ENCODE measurements at places on chromosomes 4 and X.

GRCh38 chrX:109281483-109282275, 200.2 kb downstream of the GUCY2F start:
- no peak for DNase-seq

DNA sequence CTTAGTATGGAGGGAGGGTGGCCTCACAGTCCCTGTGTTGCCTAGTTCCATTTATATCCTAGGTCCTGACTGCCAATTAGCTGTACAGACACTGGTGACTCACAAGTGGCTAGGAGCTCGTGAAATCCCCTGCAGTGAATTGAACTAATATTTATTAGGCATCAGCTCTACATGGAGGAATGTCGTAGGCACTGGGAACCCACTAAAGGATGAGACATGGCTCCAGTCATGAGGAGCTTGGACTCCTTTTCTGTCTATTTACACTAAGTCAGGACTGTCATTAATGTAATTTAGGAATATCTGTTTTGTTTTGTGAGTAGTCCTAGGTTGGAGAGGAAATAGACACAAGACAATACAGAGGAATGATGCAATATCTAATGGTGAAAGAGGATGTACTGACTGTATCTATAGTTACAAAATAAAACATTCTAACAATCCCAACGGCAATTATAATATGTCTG, 67.7 kb downstream of the MID1IP1 start:
- DNase-seq = no peak

DNA sequence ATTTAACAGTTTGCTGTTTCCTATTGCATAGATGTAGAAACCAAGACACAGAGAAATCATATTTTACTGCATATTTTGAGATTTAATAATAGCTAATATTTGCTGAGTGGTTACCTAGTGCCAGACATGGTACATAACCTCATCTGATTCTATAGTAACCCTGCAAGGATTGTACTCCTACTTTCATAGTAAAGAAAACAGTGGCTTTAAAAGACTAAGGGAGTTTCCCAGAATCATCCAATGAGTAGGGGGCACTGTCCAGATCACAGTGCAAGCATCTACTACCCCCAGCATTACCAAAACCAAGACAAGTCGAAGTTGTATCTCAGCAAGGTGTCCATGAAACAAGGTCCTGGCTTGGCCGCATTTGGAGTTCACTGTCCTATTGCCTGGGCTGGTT, 224.5 kb upstream of the TENM3 start:
- no peak for DNase-seq

DNA sequence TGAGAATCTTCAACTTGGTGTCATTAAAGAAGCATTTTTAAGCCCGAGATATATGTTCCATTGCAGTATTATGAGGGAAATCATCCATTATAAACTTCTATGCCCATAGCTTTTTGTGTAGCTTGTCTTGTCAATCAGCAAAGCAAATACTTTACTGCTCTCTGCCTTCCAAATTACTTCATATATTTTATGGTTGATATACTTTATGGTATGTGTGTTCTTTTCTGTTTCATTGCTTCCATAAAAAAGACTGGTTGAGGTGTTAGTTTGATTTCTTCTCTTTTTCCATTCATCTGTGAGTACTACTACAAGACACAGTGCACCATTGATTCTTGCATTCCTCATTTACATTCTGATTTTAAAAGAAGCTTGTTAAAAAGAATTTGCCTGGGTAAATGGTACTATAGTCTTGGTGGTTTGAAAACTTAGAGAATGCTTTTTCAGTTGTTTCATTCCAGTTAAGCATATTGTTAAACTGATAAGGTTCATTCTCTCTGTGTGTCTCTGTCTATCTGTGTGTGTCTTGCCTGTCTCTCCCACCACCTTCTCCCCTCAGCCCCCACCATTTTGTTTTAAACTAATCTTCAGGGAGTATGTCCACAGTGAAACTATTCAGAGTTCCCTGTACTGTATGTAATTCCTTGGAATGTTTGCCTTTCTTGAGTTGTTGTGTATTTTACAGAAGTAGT, 27.1 kb downstream of the STAG2 start:
- DNase-seq = no peak

- no peak for DNase-seq
Observed at GRCh38 chr4:139085141-139085540, 69.6 kb downstream of the NOCT start.

GRCh38 chr4:146415829-146416228, 105.9 kb downstream of the SLC10A7 start:
- no peak for DNase-seq

GRCh38 chr4:186148336-186148975, 42.9 kb upstream of the CYP4V2 start:
- no peak for DNase-seq

GRCh38 chrX:150377005-150377404, 13.9 kb downstream of the MAMLD1 start:
- DNase-seq = no peak

GRCh38 chrX:16963216-16963615, 16.8 kb downstream of the REPS2 start:
- DNase-seq = no peak

- DNase-seq = no peak
Observed at GRCh38 chrX:101759000-101759399, 99.3 kb upstream of the ARMCX2 start.

GRCh38 chrX:65586491-65586890, 51.9 kb upstream of the LAS1L start:
- DNase-seq = no peak
